ENCODE measurements at places on chromosomes 12 and 14.

- DNase-seq: no peak
Observed at GRCh38 chr14:49702725-49703124, 9.8 kb downstream of the KLHDC1 start.

DNA sequence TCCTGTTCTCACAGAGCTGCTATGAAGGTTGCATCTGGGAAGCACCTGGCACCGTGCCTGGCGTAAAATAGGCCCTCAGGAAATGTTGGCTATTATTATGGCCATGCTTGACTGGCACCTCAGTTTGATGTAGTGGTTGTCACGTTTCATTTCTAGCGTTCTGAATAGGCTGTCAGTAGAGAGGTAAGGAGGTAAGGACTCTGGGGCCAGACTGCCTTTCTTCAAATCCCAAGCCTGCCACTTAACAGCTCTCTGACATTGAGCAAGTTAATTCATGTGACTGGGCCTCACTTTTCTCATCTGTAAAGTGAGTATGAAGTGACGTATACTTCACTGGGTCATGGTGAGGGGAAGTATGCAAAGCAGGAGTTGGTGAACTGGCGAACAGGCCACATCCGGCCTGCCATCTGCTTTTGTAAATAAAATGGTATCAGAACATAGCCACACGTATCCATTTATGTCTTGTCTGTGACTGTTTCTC is 196.2 kb downstream of the CACNA1C start:
- no peak for DNase-seq

GRCh38 chr14:34229140-34229539 is 232.9 kb downstream of the SPTSSA start:
- DNase-seq: no peak

DNA sequence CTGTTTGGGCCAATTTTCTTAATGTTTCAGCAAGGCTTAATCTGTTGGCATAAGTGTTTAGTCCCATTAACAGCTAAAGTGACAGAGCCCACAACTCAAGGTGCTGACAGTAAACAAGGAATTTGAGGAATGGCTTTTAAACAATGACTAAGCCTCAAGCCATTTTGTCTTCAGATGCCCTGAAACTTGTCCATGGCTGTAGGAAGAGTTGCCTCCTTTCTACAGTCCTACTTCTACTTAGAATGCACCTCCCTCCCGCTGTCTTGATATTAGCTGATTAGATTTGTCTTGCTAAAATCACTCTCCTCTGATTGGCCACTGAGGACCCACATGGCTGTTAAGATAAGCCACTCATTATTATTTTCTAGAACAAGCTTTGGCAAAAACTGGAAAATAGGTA is 188.4 kb upstream of the OTX2 start:
- DNase-seq: no peak

GRCh38 chr14:99441918-99442317 is 38.7 kb downstream of the SETD3 start:
- DNase-seq: no peak

- DNase-seq: no peak
Observed at GRCh38 chr12:11344500-11344899, 34.3 kb upstream of the PRB4 start.

GRCh38 chr12:76489737-76490136 is 69.8 kb downstream of the OSBPL8 start:
- DNase-seq: no peak

- DNase-seq: no peak
Observed at GRCh38 chr12:98559666-98560065, 33.8 kb upstream of the SLC25A3 start.

DNA sequence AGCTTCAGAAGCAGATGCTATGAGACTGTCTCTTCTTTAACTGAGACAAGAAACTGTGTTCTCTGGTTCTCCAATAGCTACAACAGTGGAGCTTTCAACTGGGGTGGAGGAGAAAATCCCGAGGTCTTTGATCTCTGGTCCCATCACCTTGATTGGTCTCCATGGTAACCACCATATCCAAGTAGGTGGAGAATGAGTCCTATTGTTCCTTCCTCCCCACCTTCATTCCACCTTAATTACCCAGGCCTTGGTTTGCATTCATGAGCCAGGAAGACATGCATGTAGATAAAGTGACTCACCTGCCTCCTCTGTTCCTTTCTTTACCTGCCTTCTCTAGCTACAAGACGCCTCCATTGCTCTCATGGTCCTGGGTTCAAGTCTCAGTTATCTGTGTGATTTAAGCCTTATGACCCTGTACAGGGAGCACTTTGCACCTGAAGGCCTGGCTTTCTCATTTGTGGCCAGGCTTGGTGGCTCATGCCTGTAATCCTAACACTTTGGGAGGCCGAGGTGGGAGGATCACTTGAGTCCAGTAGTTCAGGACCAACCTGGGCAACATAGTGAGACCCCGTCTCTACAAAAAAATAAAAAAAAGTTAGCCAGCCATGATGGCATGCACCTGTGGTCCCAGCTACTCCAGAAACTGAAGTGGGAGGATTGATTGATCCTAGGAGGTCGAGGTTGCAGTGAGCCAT is 157.7 kb upstream of the TBX3 start:
- DNase-seq: no peak

DNA sequence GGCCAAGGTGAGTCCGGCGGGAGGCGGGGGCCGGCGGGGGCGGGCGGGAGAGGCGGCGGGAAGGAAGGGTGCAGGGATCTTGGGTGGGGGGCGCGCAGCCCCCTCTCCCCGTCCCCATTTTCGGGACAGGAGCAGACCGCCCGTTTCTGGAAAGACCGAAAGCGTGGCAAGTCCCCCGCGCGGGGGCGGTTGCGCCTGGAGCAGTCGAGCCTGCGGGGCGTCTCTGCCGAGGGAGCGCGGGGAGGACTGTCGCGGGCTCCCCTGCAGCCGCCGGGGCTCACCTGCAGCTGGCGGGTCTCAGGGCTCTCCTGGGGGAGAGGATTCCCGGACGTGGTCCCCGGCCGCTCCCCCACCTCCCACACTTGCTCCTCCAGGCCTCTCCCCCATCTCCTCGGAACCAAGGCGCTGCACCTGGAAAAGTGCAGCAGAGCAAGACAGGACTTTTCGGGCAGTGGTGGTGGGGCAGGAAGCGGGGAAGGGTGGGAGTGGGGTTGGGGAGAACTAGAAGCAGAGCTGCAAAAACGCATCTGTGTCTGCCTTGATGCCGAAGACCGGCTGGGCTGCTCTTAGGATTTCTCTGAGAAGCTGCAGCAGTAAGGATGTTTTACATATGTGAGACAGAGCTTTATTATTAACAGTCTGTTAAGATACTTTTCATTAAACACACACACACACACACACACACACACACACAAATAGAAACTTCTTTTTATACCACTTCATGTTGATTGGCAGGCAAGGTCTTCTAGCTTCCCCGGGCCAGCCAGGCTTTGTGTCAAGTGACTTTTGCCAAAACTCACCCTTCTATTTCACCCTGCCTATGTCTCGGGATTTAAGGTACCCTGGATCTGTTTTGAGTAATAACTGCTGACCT is 677 bp downstream of the C12orf75 start:
- DNase-seq: peak; percentile 31

DNA sequence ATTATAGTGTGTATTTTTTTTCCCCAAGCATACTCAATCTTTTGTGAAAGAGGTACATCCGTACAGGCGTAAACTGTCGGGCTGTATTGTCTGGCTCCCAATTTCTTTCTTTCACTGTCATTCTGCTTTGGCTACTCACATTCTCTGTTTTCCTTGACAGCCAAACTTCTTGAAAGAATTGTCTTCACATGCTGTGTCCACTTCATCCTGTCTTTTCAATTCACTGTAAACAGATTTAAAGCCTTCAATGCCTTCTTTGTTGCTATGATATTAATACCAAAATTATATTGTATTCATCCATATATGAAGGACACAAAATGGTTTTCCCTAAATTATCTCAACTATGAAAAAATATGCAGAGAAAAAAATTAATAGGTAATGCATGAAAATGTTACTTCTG is 6.0 kb upstream of the ATP23 start:
- no peak for DNase-seq

- peak; percentile 53 for DNase-seq
Observed at GRCh38 chr12:25130741-25131188, 64.2 kb downstream of the DNAI7 start.

DNA sequence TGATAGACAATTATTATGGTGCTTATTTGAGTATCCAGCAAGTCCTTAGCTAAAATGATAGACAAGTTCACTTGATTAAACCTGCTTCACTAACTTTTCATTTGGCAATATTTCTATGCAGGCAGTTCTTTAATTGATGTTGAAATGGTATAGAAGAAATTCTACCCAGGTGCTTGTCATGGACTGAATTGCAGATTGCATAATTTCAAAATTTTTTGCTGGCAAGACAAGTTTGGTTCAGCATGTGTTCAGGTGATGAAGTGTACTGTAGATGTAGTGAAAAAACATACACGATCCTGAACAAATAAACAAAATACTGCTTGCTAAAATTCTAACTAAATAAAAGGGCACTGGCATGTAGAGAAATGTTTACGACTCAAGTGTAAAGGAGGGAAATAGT is 189.0 kb downstream of the FOXA1 start:
- DNase-seq: no peak

DNA sequence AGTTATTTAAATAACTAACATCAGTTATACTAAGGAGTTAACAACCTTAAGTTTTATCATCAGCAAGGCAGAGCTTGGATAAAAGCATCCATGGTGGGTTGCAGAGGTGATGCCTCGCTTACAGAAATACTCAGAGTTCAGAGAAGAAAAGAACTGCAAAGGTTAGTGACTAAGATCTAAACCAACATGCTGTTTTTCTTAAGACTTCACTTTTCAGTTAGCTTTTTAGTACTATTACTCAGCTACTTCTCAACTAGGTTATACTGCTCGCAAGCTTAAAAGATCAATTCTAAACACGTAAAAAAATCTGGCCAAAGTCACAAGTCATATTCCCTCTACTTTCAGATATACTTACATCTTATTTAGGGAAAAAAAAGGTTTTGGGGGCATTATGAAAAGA is 2.8 kb downstream of the PPP1CC start:
- DNase-seq: no peak

- no peak for DNase-seq
Observed at GRCh38 chr12:76738824-76739579, 24.9 kb upstream of the ZDHHC17 start.

DNA sequence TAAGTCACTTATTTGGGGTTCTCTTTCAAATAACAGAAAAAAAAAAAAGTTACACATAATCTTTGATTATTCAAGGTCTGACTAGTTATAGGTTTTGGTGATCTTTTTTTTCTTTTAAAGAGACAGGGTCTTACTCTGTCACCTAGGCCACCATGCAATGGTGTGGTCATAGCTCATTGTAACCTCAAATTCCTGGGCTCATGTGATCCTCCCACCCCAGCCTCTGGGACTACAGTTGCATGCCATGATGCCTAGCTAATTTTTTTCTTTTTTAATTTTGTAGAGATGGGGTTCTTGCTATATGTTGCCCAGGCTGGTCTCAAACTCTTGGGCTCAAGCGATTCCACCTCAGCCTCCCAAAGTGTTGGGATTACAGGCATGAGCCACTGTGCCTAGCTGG is 56.5 kb upstream of the CFL2 start:
- no peak for DNase-seq

- DNase-seq: no peak
Observed at GRCh38 chr12:116380108-116380507, 102.6 kb upstream of the MED13L start.

DNA sequence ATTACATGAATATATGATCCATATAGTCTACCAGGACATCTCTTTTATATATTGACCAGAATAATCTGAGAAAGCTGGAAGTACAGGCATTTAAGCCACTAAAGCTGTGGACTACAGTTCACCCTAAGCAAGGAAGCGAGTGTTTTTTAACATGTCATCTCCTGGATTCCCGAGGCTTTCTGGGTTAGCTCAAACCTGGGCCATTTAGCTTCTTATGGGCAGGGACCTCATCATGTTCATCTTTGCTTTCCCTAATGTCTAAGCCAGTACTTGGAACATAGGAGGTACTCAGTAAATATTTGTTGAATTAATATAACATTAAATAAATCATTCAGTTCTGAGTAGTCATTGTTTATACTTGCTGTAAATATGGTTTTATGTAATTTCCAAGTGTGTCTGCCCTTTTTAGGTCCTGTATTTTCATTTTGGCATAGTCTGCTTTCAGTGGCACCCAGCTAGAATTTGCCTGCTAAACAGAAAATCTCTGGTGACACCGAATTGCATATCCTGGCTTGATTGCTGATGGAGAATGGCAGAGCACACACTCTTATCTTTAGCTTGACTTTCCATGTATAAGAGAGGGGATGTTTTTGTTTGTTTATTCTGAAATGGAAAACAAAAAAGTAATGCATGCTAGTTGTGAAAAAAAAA is 344.5 kb downstream of the ZFP36L1 start:
- no peak for DNase-seq

DNA sequence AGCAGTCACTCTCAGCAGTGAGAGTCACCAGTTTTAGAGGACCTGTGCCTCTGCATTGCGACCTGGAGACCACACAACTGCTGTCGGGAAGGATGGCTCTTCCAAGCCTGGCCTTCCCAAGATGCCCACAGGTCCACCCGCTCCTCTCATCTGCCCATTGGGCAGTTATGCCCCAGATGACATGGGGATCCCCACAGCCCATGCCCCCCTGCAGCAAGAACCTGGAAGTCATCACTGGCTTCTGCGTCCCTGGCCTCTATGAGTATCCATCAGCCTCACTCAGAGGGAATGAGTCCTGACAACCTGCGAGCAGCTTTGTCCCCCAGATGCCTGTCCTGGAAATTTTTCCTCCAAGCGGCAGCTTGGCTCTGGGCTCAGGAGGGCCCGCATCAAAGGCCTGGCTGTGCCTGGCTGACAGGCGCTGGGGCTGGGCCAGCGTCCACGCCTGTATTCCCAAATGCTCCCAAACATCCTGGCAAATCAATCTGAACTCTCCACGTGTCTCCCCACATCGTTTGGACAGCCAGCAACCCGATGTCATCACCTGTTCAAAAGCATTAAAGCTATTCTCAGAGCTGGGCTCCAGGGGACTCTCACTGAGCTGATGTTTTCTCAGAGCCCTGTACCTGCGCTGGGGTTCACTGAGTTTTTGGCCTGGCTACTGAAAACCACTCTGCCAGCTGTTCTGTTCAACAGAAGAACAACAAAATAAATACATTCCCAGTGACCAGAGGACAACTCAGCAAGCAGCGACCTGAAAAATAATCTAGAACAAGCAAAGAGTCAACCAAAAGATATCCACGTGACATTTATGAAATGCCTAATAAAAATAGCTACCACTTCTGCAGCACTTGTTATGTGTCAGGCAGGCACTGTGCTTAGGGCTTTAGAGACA is 57.8 kb downstream of the CLMN start:
- no peak for DNase-seq

DNA sequence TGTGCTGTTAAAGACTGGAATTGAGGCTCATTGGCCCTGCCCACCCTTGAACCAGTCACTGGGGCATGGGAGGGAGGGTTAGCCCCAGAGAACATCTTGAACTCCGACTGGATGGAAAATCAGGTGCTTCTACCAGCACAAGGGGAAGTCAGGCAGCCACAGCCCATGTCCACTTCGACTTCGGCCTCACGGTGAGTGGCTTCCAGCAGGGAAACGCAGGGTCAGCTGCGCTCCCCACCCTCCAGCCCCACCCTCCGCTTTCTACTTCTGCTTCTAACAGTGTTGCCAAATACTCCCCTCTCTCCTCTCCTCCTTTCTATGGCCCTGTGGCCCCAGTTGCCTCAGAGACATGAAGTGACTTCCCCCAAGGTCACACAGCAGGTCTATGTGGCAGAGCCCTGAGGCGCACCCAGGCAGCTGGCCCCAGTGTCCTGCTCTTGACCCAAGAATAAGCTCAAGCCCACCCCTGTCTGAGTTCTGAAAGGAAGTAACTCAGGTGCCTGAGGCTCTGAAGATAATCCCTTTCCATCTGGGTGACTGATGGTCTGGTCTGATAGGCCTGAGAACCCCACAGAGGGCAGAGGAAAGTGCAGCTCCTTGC is 11.9 kb upstream of the SH2B3 start:
- no peak for DNase-seq

Measured in CD4-positive, alpha-beta memory T cell (primary cell).